ENCODE measurements at places on chromosomes 12 and 14. TPM values are rescaled to one million over a fixed set of nuclear protein-coding genes. Genes with fewer than 3 reads are reported as not detected.

Gene SMOC1
- total RNA-seq = not detected

- no peak for DNase-seq
- no peak overlapping the region for H3K4me3 ChIP-seq
- no peaks in the 10 kb centered on the region for H3K27me3 ChIP-seq
- no peak overlapping the region for H3K27ac ChIP-seq
These were observed 72.9 kb downstream of the DENND5B start for GRCh38 chr12:31517994-31518393.

DNA sequence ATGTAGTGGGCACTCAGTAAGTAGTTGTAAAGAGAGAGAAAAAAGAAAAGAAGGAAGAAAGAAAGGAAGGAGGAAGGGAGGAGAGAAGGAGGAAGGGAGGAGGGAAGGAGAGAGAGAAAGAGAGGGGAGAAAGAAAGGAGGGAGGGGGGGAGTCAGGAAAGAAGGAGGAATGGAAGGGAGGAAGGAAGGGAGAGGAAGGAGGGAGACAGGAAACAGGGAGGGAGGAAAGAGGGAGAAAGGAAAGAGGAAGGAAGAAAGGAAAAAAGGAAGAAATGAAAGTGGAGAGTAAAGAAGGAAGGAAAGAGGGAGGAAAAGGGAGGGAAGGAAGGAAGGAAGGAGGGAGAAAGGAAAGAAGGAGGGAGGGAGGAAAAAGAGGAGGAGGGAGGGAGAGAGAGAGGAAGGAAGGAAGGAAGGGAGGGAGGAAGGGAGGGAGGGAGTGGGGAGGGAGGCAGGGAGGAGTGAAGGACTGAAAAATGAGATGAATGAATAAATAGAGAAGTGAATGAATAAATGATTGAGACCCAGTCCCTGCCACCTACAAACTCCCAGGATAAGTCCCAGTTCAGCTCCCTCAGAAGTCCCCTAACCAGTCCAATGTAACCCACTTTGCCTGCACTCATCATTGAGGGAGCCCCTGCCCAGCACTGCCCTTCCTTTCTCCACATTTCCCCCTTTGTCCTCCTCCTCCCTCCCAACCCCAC lies 739.0 kb upstream of the TBX3 start:
- DNase-seq = no peak
- H3K4me3 ChIP-seq = no peak overlapping the region
- H3K27me3 ChIP-seq = no peaks in the 10 kb centered on the region
- H3K36me3 ChIP-seq = no peaks in the 10 kb centered on the region

- no peak overlapping the region for H3K4me3 ChIP-seq
- no peaks in the 10 kb centered on the region for H3K27me3 ChIP-seq
- no peaks in the 10 kb centered on the region for H3K36me3 ChIP-seq
- H3K27ac ChIP-seq = no peak overlapping the region
These were observed 16.7 kb upstream of the FAIM2 start for GRCh38 chr12:49920241-49920914.

DNA sequence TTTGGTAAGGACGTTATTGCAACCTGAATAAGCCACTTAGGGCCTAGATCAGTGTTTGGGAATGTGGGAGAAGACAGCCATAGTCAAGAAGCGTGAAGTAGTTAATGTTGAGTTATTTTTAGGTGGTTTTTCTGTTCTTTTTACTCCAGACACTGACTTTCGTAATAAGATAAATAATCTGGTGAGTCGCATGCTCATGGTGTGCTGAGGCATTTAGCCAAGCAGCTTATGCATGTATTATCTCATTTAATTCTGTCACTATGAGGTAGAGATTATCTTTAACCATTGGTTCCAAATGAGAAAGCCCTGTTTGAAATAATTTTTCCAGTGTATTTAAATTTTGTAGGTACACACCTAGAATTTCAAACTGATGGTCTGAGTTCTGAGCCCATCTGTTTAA lies 67.3 kb downstream of the RCOR1 start:
- H3K27ac ChIP-seq = peak overlapping the region; percentile 49
- H3K4me3 ChIP-seq = no peak overlapping the region
- H3K27me3 ChIP-seq = no peaks in the 10 kb centered on the region
- no peak for DNase-seq

DNA sequence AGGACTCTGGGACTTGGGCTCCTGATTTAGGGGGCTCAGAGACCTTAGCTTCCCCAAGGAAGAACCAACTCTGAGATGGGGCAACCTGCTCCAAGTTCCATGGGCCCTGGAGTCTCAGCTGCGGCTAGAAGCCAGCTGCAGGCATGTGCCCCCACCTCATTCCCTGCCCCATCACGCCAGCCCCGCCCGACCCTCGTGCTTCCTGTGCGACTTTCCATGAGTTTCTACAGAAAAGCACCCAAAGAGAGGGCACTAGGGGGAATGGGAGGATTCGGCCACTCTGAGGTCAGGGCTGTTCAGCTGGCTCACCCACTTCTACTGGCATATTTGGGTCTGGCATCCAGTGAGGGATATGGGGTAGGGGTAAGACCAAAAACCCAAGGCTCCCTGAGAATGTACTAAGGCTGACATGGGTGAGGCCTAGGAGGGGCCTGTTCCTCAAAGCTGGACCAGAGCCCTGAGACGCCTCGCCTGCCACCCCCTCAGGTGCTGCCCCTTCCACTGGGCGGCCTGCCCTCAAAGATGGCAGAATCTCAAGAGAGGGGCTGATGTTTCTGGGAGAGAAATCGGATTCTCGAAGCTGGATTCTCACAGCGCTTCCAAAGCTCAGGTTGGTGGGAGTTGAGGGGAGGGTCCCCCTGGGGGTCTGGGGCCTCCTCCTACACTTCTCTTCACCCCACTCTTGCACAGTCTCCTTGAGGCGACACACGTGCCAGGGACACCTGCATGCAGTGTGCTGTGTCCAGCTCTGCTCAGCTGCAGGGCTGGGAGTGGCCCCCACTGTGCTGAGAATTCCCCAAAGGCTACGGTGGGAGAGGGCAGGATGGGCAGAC lies 22.1 kb downstream of the FAIM2 start:
- H3K36me3 ChIP-seq = peaks cover 1% of the 10 kb centered on the region
- H3K27ac ChIP-seq = no peak overlapping the region
- no peak for DNase-seq

Gene NID2
- total RNA-seq = 0.24 TPM

DNA sequence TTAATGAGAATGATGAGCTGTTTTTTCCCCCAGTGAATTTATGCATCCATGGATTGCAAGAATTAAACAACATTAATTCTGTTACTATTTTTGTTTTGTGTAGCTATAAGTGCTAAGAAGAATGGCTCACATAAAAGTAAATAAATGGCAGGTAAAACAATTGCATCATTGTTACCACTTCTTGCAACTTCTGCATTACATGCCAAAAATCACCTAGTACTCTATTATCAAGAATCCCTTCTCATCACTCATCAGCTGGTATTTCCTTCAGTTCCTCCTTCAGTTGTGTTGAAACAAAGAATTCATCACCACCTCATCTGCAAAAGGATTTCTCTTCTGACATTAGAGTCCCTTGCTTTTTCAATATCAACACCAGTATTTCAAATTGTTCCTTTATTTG lies 773 bp downstream of the A2M start:
- no peak overlapping the region for H3K4me3 ChIP-seq
- no peaks in the 10 kb centered on the region for H3K36me3 ChIP-seq
- no peak for DNase-seq
- no peak overlapping the region for H3K27ac ChIP-seq
- H3K4me1 ChIP-seq = peaks cover 14% of the 10 kb centered on the region

DNA sequence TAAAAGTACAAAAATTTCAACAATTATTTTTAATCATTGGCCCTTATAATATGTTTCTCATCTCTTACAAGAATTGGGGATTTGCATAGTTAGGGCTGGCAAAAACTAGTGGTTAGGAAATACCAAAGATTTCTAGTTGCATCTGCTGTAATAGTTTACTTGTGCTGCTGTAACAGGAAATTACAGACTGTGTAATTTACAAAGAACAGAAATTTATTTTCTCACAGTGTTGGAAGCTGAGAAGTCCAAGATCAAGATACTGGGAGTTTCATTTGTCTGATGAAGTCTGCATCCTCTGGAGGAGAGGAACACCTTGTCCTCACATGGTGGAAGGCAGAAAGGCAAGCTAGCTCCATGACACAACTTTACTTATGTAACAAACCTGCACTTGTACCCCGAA lies 157.0 kb downstream of the FLRT2 start:
- H3K27ac ChIP-seq = no peak overlapping the region
- H3K36me3 ChIP-seq = no peaks in the 10 kb centered on the region
- H3K4me3 ChIP-seq = no peak overlapping the region
- H3K4me1 ChIP-seq = no peaks in the 10 kb centered on the region
